ENCODE measurements at places on chromosomes 3 and 15.

- no peak for DNase-seq
These were observed 66.2 kb downstream of the MAP4 start for GRCh38 chr3:47949979-47950378.

GRCh38 chr3:110774496-110775265 is 296.9 kb upstream of the NECTIN3 start:
- DNase-seq, result no peak

DNA sequence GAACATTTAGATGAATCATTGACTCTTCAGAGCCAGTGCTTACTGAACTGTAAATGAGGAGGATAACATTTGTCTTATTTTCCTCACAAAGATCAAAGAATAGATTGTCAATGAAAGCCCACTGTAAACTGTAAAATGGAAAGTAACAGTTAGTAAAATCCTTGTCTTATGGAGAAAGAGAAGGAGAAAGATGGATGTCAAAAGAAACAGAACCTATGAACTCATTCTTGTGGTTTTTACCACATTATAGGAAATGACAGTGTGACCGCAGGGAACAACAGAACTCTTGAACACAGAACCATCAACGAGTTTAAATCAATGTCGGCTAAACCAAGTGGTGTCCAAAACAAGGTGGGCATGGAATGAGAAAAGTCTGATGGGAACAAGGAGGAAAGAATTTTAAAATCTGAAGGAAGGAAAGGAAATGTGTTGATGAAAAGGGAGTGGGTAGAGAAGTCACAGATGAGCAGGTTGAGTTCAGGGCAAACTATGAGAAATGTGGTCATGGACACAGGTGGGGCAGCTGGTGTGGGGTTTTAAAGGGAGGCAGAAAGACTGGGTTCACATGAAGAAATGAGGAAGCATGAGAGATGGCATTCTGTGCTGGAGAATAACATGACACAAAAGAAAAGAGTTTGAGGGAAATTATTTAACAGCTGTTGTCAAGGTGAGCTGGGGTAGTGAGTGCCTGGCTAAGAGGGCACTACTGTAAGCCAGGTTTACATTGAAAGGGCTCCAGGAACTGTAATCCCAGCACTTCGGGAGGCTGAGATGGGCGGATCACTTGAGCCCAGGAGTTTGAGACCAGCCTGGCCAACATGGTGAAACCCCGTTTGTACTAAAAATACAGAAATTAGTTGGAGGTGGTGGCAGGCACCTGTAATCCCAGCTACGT is 42.4 kb upstream of the ETV5 start:
- DNase-seq, result peak; percentile 62

- DNase-seq, result no peak
These were observed 191.4 kb downstream of the AKAP13 start for GRCh38 chr15:85571780-85572179.

DNA sequence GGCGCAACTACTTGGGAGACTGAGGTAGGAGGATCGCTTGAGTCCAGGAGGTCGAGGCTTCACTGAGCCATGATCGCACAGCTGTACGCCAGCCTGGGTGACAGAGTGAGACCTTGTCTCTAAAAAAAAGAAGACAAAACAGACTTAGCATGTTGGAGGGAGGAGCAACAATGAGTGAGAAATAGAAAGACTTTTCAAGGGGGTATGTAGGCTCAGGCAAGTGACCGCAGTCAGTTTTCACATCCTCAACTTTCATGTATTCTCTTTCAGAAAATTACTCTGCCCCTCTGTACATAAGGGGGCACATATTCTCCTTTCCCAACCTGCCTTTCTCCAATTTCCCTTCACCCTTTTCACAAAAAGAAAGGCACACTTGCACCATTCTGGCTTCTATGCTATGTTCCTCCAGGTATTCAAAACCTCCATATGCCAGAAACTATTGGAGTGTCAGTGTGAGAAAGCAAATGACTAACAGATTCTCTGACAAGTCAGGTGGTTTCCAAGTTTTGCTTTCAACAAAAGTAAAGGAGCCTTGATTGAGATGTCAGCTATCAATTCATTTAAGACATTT is 7.6 kb downstream of the NSUN3 start:
- DNase-seq, result no peak

Data from activated CD4-positive, alpha-beta T cell treated with anti-CD3 and anti-CD28 coated beads, Interleukin-2, amount 50 U/mL, for 16 hours (primary cell).